ENCODE measurements at places on chromosomes 11 and 22.

GRCh38 chr11:74090701-74091100 lies 80.1 kb downstream of the C2CD3 start:
- DNase-seq: no peak

- DNase-seq: peak; percentile 98
Observed at GRCh38 chr11:128522055-128522942, 65.1 kb downstream of the ETS1 start.

DNA sequence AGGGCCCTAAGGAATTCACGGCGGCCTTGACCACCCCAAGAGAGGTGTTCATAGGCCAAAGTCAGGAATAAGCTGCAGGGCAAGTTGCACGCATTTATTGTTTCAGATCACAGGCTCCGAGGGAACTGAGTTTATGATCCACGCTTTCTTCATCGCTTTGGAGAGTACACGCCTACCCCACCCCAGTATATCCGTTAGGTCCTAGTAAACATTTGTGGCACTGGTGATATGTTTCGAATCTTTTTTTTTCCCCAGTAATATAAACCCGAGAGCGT lies 805 bp downstream of the GANAB start:
- no peak for DNase-seq

GRCh38 chr11:124740277-124740882 lies 638 bp downstream of the NRGN start:
- no peak for DNase-seq

GRCh38 chr22:28448625-28449024 lies 231.0 kb downstream of the TTC28 start:
- no peak for DNase-seq

All from right kidney (tissue), 9 donors.